Stimulated activated CD4-positive, alpha-beta T cell treated with anti-CD3 and anti-CD28 coated beads, Interleukin-4, amount 100 ng/mL, for 48 hours (primary cell): ENCODE measurements at places on chromosomes 6 and 20.

- no peak for DNase-seq
These were observed 81.1 kb downstream of the MAFB start for GRCh38 chr20:40607927-40608326.

- no peak for DNase-seq
These were observed 174.7 kb downstream of the OTOR start for GRCh38 chr20:16922834-16923233.

DNA sequence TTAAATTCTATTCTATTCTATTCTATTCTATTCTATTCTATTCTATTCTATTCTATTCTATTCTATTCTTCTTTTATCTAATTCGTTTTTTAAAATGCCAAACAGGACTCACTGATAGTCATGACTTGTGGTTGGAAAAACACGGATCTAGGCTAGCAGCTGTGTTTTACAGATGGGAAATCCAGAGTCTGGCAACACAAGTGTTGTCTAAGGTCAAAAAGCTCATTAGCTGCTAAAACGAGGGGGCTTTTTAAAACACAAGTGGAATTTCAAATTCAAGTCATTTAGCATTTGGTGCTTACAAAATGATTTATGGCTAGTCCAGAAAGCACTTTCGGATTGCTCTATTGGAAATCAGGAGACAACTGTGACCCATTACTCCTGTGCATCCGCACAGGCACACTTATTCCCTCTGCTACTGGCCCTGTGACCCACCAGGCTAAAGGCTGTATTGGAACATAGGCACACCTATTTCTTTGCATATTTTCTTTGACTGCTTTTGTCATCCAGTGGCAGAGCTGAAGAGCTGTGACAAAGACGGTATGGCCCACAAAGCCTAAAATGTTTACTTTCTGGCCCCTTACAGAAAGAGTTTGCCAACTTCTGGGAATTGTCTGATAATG lies 17.8 kb upstream of the MLIP start:
- no peak for DNase-seq

DNA sequence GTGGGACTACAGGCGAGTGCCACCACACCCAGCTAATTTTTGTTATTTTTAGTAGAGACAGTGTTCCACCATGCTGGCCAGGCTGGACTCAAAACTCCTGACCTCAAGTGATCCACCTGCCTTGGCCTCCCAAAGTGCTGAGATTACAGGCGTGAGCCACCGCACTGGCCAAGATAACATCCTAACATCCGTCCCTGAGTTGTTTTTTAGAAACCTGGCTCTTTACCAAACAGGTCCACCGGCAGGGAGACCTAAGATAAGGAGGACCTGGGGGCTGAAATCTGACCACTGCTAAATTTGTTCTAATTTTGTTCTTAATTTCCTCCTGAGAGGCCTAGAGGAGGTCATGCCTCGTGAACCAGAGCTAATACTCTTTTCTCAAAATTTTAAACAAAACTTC lies 20.5 kb downstream of the CTCFL start:
- no peak for DNase-seq

DNA sequence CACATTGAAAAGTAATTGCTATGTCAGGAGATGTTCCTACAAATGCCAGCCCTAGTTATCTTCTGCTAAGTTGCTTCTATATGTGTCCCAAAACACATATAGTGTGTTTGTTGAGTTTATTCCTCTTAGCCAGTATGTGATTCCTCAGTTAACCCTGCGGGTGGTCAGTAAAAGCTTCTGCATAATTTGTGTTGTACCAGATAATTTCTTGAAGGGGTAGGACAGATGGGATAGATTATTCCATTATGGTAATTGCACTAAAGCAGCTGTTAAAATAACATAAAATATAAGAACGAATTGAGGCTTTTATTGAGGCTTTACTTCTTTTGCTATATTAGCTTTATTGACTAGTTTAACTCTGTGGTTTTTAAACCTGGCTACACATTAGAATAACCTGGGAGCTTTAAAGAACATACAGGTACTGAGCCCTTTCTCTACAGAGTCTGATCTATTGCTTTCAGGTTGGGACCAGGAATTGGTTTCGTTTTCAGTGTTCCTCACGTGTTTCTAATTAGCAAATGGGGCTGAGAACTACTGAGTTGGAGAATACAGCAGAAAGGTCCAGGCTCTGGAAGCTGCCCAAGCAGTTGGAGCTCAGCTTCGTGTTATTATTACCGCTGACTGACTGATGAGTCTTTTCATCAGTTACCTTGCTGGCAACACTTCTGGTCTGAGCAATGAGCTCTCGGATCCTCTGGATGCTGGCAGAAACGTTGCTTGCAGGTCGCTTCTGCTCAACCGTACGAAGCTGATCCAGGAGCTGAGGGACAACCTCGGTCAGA lies 56.9 kb downstream of the FAM229B start:
- DNase-seq = no peak

GRCh38 chr6:100470422-100471120 lies 5.8 kb upstream of the SIM1 start:
- DNase-seq = no peak

GRCh38 chr6:10300071-10300470 lies 114.8 kb downstream of the TFAP2A start:
- DNase-seq = no peak

- no peak for DNase-seq
These were observed 59.5 kb downstream of the TBC1D32 start for GRCh38 chr6:121274666-121275295.

GRCh38 chr20:37266940-37267666 lies 5.5 kb upstream of the GHRH start:
- no peak for DNase-seq

- no peak for DNase-seq
These were observed 17.1 kb downstream of the PRKN start for GRCh38 chr6:162710419-162710818.
